Thoracic aorta endothelial cell (primary cell): ENCODE measurements at places on chromosomes 7 and 10. TPM values are rescaled to one million over a fixed set of nuclear protein-coding genes. Genes with fewer than 3 reads are reported as not detected.

EGR2 gene
- 0.13 and 0.22 TPM in 2 replicates for total RNA-seq

C7orf33 gene
- not detected in 2 replicates for total RNA-seq

WNT8B gene
- total RNA-seq = not detected in 2 replicates

TAC1 gene
- not detected in 2 replicates for total RNA-seq

VSTM4 gene
- 0.27 and 1.1 TPM in 2 replicates for total RNA-seq

ZNF736 gene
- total RNA-seq = 9.0 and 11.7 TPM in 2 replicates

CPA2 gene
- not detected in 2 replicates for total RNA-seq

FKBP9 gene
- 95.6 and 117 TPM in 2 replicates for total RNA-seq
